ENCODE measurements at places on chromosomes 16 and 17. TPM values are rescaled to one million over a fixed set of nuclear protein-coding genes. Genes with fewer than 3 reads are reported as not detected.

Gene PLCG2
- 9.5 TPM for total RNA-seq

Gene C16orf54
- not detected for total RNA-seq

Gene KIF19
- total RNA-seq, result not detected

Gene RMI2
- total RNA-seq, result 5.1 TPM

Gene APOH
- total RNA-seq, result not detected

Gene SERPINF2
- under 0.01 TPM for total RNA-seq

Gene MT1M
- 6.9 TPM for total RNA-seq

Gene KRT9
- not detected for total RNA-seq

Gene KLHL36
- total RNA-seq, result 51.6 TPM

Gene NPB
- 1.0 TPM for total RNA-seq

Gene ABR
- 160 TPM for total RNA-seq

Gene DLG4
- total RNA-seq, result 6.2 TPM

Gene CYB5D1
- 8.8 TPM for total RNA-seq

Gene WNT9B
- total RNA-seq, result not detected

Gene IRX3
- total RNA-seq, result 7.9 TPM

Gene BIRC5
- 85.3 TPM for total RNA-seq

Gene CACNG5
- total RNA-seq, result not detected

Gene KRTAP16-1
- not detected for total RNA-seq

Gene UTS2R
- not detected for total RNA-seq

Gene DDX42
- total RNA-seq, result 67.9 TPM

Gene BCAR1
- 36.5 TPM for total RNA-seq

Gene CACNG1
- total RNA-seq, result not detected

Gene MT1E
- 42.0 TPM for total RNA-seq

Gene HOXB6
- total RNA-seq, result 5.2 TPM

Gene HNF1B
- total RNA-seq, result not detected

Gene BEAN1
- total RNA-seq, result 1.8 TPM

Gene CLEC10A
- total RNA-seq, result not detected

Gene RAB40C
- 7.2 TPM for total RNA-seq

Gene TNK1
- 1.00 TPM for total RNA-seq

Gene TMEM88
- total RNA-seq, result 0.36 TPM

Gene SLC38A8
- 4.2 TPM for total RNA-seq

Gene TBC1D28
- total RNA-seq, result not detected

Gene SOX8
- total RNA-seq, result 18.5 TPM

Gene HOXB2
- total RNA-seq, result 0.73 TPM

Gene EFCAB3
- not detected for total RNA-seq

Gene HS3ST2
- not detected for total RNA-seq

Gene TOX3
- 2.3 TPM for total RNA-seq

Gene ANKRD40CL
- total RNA-seq, result not detected

Gene CD7
- total RNA-seq, result under 0.01 TPM

Data from melanocyte of skin (primary cell).